ENCODE measurements at places on chromosomes 13 and 19.

GRCh38 chr13:22592515-22592914 is 588.3 kb upstream of the SGCG start:
- DNase-seq, result peak; percentile 8

GRCh38 chr13:87981416-87981815 is 310.2 kb downstream of the SLITRK5 start:
- DNase-seq, result no peak

DNA sequence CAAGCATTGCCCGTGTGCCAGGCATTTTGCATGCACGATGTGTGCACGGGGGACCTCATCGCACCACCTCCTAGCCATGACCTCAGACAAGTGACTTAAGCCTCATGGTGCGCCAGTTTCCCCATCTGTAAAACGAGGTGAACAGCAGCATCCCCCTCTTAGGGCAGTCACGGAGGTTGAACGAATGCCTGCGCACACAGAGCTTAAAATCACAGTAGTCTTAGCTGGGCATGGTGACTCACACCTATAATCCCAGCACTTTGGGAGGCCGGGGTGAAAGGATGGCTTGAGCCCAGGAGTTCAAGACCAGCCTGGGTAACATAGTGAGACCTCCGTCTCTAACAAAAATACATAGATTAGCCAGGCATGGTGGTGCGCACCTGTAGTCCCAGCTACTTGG is 48.6 kb downstream of the PIN1 start:
- peak; percentile 12 for DNase-seq

- DNase-seq, result peak; percentile 51
These were observed at the start of gene GRIN2D for GRCh38 chr19:48393559-48394330. Gene GRIN2D (plus strand): TSS chr19:48393668. CDS start chr19:48398393, 4,725 bp downstream.

DNA sequence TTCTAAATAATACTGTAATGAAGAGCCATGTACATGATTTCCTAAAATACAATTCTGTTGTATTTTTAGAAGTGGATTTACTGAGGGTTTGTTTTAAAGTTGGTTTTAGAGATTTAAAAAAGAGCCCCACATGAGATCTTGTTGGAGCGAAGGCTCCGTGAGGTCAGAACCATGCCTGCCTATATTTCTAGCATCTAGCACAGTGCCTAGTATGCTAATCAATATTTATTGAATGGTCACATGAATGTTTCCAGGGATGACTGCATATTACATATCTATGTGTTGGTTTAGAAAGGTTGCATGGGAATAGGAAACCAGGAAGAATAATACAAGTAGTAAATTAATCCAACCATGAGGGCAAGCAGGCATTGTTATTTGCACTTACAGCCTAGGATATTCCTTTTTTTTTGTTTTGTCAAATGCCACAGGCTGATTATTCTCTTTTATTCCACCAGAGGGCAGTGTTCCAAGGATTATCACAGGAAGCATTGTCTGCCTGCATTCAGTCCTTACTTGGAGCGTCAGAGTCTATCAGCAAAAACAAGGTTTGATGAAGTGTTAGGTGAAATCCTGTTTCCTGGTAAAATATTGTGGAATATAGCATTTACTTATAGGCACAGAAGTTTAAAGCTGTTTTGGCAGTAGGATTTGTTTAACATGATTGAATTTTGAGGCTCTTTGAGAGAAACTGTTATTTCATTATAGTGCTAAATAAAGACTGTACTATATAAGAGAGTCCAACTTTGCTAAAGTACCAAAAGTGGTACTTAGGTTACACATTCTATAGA is 46.8 kb downstream of the COG3 start:
- DNase-seq, result peak; percentile 66

GRCh38 chr19:31332096-31332495 is 17.1 kb downstream of the TSHZ3 start:
- peak; percentile 84 for DNase-seq

DNA sequence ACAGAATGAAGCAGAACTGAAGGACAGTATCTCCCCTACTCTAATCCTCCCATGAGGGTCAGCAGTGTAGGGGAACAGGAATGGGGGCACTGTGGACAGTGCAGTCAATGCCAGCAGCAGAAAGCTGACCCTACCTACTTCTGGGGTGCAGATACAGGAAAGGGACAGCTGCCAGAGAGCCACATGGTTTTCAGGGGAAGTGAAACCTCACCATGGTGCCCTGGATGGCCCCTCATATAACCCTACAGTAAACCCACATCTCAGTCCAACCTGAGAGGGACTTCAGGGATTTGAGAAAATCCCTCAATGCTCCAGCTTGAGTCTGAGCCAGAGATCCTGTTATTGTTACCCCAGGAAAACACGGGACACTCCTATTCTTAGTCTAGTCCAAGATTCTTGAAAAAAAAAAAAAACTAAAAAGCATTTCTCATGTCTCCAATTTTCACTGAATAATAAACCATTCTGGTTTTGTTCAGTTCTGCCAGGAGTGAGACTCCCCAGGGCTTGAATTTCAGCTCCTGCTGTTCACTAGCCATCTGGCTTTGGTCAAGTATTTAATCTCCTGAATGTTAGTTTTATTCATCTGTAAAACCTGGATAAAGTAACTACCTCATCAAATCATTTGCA is 511.6 kb upstream of the ARGLU1 start:
- DNase-seq, result no peak

GRCh38 chr13:85137516-85137915 is 661.7 kb downstream of the SLITRK6 start:
- no peak for DNase-seq

DNA sequence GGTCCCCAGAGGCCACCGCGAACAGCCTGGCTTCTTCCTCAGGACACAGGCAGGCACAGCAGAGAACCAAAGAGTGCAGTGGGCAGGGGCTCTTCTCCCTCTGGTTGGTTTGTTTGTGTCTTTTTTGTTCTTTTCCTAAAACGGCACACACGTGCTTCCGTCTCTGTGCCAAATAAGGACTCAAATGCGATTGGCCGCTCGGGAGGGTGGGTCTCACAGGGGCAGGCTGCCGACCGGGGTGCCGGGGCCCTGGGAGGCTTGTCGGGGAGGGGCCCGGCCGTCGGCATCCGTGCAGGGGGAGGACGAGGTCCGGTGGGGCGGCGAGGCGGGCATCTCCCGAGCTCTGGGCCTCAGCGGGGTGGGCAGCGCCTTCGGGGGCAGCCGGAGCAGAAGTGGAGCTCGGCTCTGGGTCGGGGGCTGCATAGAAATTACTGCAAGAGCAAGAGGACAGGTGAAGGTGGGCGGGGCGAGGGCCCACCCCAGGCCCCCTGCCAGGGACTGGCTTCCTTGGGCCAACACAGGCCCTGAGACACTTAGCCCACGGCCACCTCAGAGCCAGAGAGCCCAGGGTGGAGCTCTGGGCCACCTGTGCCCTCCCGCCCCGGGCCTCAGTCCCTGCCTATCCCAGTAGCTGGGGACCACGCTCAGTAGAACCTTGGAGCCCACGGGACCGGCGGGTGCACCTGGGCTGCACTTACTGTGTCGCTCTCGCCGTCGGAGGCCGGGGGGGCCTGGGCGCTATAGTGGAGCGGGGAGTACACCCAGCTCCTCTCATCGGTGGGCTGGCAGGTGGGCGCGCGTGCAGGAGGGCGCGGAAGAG is 6.4 kb upstream of the CACTIN start:
- DNase-seq, result no peak

DNA sequence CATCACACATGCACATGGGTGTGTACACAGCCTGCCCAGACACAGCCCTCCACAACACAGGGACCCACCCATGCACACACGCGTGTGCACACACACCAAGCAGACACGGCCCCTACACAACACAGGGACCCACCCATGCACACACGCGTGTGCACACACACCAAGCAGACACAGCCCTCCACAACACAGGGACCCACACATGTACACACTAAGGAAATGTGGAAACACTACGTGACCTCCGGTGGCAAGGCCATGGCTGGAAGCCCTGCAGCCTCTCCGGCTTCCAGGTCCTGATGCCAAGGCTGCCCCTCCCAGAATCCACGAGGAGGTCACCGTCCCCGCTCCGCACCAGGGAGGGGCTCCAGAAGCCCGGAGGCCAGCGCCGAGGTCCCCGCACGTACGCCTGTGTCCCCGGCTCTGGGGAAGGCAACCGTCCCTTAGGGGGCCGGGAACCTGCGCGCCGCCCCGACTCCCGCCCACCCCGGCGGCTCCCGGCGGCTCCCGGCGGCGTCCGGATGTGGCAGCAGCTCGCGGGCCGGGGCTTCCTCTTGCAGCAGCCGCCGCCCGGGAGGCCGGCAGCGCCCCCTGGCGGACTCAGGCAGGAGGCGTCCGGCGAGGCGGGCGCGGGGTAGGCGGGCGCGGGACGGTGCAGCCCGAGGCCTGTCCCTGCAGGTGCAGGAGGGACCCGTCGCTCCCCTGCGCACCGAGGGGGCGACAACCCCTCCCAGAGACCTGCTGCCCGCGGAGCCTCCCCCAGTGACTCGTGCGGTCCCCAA is 29.8 kb upstream of the GRTP1 start:
- peak; percentile 75 for DNase-seq

- no peak for DNase-seq
These were observed 1.7 kb downstream of the ZMYM5 start for GRCh38 chr13:19861762-19862161.

DNA sequence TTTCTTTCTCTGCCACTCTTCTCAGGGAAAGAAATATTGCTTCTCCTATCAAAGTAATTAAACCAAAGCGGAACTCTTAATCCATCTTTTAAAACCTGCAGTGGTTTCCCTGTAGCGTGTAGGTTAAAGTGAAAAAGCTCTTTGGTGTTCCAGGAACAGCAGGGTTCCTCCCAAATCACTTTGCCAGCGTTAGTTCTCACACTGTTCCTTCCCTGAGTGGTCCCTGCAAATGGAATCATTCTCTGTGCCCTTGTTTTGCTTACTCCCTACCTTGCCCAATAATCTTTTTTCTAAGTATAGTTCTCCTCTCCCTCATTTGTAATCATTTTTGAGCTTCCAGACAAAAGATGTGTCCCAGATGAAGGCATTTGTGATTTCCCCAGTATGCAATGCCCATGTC is 207.5 kb downstream of the HS6ST3 start:
- no peak for DNase-seq

DNA sequence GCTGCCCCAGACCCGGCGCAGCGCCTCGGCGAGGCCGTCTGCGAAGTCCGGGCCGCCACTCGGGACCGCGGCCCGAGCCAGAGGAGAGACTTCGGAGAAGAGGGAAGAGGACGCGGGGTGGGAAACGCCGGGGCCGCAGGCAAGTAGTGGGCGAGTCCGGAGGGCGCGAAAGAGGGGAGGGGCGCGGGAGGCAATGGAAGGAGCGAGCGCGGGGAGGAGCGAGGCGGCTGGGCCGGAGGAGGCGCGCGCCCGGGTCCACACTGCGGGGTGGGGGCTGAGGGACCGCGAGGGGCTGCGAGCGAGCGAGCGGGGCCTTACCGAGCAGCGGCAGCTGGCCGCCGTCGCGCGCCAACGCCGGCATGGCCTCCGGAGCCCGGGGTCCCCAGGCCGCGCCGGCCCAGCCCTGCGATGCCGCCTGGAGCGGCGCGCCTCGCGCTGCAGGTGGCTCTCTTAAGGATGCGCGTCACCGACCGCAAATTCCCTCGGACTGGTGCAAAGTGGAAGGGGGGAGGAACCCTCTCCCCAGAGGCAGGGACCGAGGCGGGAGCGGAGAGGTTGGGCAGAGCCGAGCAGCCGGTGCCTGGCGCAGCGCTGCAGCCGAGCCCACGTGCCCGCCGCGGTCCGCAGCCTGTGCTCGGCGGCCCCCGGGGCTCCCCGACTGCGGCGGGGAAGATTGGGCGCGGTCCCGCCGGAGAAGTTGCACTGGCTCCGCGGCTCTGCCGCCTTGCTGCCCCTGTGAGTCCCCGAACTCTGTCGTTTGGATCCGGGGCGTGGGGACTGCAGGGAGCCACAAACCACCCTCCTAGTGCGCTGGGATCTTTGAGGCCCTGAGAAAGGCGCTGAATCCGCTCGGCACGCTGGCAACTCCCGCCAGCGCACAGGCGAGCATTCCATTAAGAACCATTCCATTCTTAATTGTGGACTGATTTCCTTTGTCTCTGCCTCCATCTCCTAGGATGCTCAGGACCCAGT is at the start of gene FLT3:
Gene FLT3 (minus strand): TSS at position 427 of the 972 bp plus-strand sequence. CDS start 66 bp downstream, at position 361.
- DNase-seq, result peak; percentile 33

GRCh38 chr13:50224534-50224933 is 209.3 kb downstream of the KCNRG start:
- peak; percentile 74 for DNase-seq

- DNase-seq, result no peak
These were observed 186.9 kb downstream of the PCCA start for GRCh38 chr13:100275746-100276145.

DNA sequence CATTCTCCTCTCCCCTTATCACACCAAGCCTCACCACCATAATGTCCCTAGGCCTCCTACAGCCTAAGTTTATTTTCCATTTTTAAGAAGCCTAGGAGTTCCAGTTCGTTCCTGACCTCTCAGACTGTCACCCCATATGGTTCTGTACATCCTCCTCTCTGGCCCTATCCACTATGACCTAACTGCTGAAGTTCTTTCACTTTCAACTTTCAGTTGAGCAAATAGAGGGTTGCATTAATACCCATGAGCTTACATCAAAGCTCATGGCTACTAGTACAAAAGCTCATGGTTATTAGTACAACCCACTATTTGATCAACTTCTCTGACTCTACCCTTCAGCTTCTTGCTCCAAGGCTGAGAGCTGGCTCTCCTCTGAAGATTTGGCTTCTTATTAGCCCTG is 72.9 kb downstream of the FGF14 start:
- DNase-seq, result no peak

GRCh38 chr19:49216071-49216470 is 58.5 kb downstream of the TRPM4 start:
- DNase-seq, result no peak

- peak; percentile 71 for DNase-seq
These were observed at the start of gene ZNF581 for GRCh38 chr19:55643003-55643886. Gene ZNF581 (plus strand): TSS chr19:55643649. CDS start chr19:55644572, 923 bp downstream.

GRCh38 chr13:50123862-50124535 is 108.8 kb downstream of the KCNRG start:
- DNase-seq, result peak; percentile 97

DNA sequence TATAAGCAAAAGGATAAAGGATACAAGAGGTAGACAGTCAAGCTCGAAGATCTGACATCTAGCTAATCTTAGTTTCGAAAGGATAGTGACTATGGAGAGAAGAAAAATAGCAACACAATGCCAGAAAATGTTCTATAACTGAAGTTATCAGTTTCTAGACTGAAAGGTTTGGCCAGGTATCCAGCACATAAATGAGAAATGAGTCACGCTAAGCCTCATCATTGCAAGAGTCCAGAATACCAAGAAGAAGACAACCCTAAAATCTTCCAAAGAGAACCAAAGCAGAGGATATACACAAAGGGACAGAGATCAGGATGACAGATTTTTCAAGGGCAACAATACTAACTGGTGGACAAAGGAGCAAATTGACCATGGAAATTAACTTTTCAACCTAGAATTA is 237.0 kb downstream of the POSTN start:
- DNase-seq, result no peak

DNA sequence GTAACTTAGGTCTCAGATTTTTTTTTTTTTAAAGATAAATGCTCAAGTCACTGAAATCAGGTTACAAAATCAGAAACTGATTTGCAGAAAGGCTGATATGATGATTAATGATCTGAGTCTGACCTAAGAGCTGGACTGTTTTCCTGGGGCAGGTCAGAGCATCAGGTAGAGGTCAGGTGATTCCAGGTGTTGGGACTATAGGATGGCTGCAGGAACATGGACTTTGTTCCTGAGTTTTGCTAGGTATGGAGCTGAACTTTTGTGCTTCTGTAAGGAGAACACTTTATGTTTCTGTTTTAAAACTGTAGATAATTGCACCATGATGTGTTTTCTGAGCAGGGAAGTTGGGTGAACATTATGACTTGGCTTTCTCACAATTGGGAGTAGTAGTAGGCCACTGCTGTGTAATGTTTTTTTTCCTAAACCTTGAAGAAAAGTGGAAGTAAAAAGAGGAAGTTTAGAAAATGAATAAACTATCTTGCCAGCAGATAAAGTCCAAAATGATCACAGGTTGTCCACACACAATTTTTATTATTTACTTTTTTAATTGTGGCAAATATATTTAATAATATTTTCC is 297.2 kb downstream of the DCT start:
- DNase-seq, result no peak
